ENCODE measurements at places on chromosomes 11 and 22.

DNA sequence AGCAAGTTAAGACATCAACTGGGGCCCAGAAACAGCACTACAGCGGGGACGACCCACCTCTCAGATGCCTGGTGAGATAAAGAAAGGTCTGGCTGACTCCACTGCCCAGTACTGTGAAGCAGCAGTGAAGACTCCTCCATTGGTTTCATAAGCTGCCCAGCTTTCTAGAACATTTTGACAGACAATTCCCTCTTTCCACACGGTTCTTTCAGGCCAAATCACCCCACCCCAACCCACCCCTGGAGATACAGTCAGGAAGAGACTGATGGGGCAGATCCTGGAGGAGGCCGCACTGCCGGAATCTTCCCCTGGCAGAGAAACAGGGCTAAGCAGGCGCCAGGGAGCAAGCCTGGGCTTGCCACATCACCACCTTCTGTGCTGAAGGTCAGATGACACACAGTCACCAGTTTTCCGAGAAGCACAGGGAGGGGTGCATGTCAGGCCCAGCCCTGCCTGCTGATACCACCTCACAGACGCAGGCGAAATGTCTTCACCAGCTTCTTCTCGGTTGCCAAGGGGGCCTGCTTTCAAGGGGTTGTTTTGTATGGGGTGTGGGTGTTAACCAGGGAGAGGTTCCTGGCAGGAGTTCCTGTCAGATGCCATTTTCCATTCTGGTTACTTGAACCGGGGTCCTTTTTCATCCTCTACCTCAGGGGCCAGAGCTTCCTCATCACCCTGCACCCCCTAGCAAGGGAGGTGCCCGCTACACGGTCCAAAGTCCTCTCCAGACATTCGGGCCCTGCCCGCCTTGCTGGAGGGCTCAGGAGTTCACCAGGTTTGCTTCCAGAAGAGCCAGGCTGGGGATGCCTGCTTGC, 1.4 kb upstream of the NEAT1 start:
- DNase-seq, result peak; percentile 100

GRCh38 chr22:46580940-46581537, 39.1 kb upstream of the GRAMD4 start:
- no peak for DNase-seq

GRCh38 chr22:24146791-24147353, 34.4 kb upstream of the SUSD2 start:
- DNase-seq, result peak; percentile 79

DNA sequence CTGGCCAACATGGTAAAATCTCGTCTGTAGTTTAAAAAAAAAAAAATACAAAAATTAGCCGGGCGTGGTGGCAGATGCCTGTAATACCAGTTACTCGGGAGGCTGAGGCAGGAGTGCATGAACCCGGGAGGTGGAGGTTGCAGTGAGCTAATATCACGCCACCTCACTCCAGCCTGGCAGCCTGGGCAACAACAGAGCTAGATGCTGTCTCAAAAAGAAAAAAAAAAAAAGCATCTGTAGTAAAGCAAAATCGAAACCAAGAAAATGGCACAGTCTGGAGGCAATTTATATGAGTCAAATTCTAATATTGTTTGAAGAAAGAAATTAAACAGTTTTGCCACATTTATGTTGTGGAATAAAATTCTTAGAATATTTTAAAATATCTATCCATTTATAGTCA, 365.0 kb upstream of the CHORDC1 start:
- DNase-seq, result no peak

DNA sequence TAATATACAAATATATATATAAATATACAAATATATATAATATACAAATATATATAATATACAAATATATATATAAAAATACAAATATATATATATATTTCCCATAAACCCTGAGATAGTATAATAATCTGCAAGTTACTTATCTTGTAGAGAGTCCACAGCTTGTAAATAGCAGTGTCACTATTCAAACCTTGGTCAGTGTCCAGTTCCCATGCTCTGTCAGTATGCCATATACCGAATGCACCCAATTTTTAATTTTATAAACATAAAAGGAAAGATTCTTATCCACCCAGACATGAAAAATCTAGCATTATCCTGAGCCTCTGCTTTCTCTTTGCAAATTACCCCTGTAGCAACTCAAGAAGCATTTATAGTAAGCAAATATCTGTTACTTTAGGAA, 21.6 kb upstream of the CTSC start:
- DNase-seq, result no peak

GRCh38 chr11:32870676-32871075, 21.9 kb upstream of the QSER1 start:
- peak; percentile 18 for DNase-seq

- DNase-seq, result no peak
These were observed 107.9 kb downstream of the ANO3 start for GRCh38 chr11:26439854-26440253.

DNA sequence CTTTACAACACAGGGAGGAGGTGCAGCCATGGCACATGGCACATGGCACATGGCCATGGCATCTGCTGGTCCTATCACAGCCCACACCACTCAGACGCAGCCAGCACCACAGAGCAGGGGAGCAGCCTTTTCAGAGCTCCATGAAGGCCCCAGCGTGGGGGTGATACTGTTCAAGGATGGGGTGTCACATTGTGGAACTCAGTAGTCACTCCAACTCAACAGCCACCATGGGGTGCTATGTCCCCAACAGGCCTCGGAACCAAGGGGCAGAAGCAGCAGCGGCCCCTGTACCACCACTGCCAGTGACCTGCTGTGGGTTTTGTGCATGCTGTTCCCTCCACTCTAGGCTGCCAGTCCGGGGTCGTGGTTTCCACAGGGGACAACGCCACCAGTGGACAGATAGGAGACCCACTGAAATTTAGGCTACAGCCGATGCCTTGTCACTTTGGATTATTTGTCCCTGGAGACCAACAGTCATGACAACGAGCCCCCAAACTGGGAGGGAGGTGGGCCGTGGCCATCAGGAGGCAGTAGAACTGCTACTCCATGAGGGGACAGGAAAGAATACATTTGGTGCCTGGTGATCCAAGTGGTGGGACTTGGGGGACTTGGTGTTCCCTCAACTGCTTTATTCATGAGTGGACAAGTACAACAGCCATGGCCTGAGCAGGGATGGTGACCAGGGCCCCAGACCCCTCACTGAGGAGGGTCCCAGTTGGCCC, 30.4 kb upstream of the CD81 start:
- DNase-seq, result no peak

DNA sequence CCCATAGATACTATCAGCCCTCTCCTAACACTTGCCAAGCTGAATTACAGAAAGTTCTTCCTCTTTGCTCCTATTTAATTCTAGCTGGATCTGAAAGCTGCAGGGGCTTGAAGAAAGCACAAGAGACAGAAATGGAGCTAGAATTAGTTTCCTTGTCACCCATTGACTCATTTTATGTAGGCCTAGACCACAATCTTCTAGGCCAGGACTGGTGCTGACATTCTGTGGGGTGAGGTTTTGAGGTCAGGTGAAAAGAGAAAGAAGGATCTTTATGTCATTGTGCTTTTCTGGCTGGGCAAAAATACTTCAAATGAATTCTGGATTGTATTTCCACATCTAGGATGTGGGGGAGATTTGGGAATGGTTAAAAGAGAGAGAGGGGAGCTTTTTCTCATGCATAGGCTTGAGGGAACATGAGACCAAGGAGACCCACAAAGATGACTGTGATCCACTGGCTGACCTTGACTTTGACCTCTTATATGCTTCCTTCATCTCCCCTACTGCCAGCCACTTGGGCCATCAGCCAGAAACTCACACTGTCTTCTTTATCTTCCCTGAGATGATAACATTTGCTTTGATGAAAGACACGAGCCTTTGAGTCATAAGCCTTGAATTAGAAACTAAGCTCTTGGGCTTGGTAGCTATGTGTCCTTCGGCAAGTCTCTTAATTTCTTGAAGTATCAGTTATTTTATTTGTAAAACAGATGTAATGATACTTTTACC, 274.9 kb upstream of the CADM1 start:
- DNase-seq, result no peak

DNA sequence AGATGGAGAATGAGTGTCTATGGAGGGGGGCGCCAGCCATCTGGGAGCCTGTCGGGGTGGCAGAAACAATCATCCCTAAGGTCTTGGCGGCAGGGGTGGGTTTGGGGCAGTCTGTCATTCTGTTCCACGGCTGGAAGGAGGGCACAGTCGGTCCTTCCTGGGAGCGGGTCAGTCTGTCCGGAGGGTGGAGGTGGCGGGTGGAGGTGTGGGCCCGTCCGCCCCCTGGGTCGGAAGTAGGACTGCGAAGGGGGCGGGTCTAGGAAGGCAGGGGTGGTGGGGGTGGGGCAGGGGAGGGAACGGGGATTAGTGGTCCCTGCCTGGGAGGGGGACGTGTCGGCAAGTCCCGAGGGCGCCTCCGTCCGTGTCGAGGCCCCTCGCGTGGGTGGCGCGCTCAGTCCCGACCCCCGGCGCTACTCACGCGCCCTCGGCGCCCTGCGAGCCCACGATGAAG, 461 bp downstream of the TBC1D10A start:
- DNase-seq, result no peak

- peak; percentile 85 for DNase-seq
These were observed 28.8 kb upstream of the CHKA start for GRCh38 chr11:68150037-68150436.

DNA sequence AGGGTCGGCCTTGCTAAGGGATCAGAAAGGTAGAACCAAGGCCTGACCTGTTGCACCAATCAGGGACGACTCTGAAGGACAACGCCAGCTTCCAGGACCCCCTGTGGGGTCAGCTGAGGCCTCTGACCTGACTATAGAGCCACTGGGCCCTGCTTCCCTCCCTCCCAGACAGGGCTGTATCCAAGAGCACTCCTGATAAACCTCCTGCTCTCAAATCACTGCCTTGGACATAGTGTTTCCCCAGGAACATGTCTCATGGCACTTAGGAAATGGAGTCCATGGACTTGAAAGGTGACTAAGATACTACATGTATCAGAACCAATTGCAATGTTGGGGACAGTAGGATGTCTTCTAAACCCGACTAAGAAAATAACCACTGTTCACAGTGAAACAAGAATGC, 117.8 kb upstream of the OPCML start:
- no peak for DNase-seq

DNA sequence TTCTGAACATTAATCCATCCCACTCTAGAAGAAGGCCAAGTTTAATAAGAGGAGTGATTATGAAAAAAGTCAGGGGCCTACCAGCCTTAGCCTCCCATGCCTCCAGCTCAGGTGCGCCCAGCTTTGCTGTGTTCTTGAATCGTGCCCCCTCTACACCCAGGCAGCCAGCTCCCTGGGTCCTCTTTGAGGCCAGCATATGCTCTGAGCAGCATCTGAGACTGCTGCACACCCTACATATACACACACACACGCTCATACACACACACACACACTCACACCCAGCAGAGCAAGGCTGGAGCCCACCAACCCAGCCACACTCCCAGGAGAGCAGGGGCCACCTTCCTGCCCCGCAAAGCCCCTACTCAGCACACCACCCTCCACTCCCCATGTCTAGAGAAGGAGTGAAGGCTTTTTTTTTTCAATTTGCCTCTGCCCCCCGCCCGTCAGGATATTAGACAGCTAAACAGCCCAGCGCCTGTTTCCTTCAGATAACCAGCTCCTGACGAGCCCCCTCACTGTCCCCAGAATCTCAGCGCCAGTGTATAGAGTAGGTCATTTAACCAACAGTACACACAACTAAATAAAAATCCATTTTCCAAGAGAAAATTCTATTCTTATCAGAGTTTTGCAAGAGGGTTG, 121.6 kb downstream of the BUD13 start:
- no peak for DNase-seq

- DNase-seq, result no peak
These were observed 153.9 kb downstream of the TRPC6 start for GRCh38 chr11:101429703-101430540.

DNA sequence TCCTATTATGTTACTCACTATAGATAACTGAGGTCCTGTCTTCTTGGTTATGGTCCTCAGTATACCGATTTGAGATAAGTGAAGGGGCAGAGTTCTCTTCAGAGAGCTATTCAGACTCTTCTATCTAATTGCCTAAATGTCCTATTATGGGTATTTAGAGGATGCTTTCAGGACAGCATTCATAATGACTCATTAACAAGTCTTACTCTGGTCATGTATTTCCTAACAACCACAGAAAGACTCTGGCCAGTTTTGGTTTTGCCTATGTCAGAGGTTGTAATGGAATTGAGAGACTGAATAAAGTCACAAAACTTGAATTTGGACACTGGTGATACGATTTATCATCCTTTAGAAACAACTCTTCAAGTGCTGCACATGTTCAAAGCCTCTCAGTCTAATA, 1233.0 kb downstream of the JRKL start:
- DNase-seq, result peak; percentile 58

DNA sequence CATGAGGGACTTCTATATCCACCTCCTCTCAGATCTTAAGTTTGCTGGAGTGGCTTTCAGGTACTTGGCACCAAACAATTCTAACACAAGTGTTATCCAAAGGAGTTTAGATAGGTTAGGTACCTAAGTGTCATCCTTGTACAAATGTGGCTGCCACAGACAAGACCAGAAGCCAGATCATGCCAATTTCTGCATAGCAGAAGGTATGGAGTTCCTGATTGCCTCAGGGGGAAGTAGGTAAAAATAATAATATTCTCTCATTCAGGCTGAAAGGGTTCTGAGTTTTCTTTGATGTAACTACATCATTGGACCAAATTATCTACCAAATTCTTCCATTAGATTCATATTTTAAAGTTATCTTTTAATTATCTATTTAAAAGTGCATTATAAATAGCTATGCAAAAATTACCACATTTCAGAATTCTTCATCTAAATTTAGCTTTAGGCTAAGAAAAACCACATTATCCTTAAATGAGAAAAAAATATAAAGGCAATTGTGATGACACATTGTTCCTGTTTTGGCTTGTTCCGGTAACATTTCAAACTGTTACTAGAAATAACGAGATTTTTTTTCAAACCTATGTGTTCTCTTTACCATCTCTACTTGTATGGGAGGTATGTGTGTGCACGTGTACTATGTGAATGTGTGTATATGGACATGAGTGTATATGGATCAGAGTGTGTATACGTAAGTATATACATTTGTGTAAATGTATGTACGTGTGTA, 66.2 kb upstream of the POU2AF2 start:
- no peak for DNase-seq

DNA sequence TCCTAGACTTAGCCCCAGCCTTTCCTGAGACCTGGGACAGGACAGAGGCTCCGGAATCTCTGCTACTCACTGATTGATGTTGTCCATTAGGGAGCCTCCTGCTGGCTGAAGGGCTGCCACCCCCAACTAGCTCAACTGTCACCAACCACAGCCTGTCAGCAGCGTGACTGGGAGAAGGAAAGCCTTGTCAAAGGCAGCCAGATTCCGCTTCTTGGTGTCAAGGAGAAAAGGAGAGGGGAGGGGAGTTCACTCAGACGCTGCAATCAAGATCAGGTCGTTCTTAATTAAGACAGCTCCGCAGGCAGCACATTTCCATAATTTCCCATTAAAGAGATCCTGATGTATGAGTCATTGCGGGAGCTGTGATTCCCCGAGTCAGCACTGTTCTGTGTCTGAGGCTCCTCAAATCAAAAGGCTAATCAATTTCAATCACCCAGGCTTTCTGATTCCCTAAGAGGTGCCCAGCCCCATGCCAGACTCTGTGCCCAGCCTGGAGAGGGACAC, 152.8 kb upstream of the ZBED5 start:
- DNase-seq, result peak; percentile 12

- DNase-seq, result peak; percentile 44
These were observed 111.3 kb downstream of the SLC17A6 start for GRCh38 chr11:22449441-22449840.
